ENCODE measurements at places on chromosomes 2 and 18.

DNA sequence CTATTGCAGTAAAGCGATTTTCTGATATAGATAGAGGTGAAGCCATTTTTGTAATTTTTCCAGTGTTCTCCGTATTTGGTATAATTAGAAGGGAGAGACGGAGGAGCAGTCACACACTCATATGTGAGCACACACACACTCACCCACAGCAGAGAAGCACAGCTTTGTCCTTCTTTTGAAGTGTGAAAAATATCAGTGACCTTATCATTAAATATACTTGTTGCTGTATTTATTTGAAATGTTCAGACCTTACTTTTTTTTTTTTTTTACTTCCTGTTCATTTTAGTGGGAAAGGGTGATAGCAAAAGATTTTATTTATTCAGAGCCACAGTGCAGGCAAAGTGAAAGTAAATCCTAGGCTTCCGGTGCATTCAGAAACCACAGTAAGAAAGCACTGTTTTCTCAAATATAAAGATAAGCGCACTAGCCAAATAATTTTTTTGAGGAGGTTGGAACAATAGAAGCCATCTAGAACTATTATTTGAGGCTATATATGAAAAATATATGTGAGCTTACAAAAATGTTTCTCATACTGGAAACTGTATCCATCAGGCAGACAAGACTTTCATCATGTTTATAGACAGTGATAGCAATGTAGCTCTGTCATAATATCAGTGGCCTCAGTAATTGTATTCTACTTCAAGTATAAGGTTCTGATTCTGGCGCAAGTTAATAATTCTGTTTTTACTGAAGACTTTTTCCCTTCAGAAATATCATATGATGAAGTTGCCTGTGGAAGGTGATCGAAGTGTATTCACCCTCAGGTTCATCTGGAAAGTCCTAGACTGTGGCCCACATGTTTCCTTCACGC, 37.2 kb downstream of the TSHZ1 start:
- peak; percentile 22 for DNase-seq

GRCh38 chr2:129619471-129619870, 360.0 kb upstream of the RAB6C start:
- DNase-seq = no peak

DNA sequence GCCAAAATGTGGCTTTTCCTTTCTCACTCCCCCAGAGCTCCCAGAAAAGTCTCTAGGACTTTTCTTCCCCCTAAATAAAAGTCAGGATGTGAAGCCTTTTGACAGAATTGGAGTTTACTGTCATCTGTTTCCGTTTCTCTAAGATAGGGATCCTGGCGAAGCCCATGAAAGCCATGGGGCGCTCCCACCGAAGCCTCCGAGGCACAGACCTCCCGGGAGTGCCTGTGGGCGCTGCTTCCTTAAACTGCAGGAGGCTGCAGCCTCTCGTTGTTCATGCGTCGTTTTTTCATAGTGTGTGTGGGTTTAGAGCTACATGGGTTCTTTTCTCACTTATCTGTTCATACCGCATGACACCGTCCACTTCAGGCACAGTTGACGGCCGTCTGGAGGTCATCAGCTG, 56.8 kb downstream of the ASAP2 start:
- DNase-seq = no peak

DNA sequence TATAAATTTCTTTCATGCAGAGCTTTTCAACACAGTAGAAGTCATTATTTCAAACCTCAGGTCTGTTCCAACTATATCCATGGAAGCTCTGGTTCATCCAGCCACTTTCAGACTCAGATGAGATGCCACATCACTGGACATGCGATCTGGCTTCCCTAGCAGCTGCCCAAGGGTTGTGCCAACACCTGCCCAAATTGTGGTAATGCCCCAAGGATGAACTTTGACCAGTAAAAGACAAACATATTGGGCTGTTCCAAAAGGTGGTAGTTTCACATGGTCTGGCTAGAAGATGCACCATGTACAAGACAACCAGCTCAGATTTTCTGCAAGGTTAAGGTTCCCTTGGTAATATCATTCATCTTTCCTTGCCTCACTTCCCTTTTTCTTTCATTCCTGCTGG, 101.9 kb downstream of the THADA start:
- no peak for DNase-seq

DNA sequence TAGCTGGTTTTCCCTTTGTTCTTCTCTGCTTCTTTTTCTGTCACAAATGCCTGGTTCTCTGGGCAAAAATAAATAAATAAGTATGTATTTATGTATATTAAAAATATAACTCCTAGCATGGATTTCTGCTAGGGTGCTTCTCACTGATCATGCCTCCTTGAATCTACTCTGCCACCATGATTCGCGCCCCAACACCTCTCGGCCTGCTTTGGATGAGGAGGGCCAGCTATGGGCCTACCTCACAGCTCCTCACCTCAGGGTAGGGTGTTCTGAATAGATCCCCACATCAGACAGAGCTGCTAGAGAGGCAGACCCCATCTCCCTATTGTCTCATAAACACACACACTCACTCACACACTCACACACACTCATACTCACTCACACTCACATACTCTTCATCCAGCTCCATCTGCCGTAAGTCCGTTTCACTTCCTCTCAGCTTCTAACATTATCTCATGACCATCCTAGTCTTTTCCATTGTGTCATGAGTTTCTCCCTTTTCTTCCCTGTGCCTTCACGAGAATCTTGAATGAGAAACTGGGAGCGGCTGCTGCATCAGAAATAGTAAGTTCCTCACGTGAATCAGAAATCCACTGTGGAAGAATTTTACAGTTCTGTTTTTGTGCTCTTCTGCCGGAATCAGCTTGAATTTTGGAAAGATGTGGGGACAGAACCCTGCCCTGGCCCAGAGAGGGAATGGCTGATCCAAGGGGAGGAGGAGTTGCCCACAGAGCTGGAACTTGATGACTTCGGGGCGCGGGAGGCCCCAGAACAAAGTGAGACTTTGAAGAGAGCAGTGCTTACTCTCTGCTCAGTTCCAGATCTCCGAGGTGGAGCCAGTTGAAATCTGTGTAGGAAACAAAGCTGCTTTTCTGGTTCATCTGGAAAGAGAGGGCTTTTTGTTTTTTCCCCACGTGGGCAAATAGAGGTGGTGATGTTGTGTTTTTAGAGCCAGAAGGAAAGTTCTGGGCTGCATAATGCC, 20.9 kb downstream of the ANXA4 start:
- DNase-seq = no peak

GRCh38 chr18:332007-332406, 64.2 kb upstream of the THOC1 start:
- no peak for DNase-seq
